ENCODE measurements at places on chromosomes 5 and 9.

DNA sequence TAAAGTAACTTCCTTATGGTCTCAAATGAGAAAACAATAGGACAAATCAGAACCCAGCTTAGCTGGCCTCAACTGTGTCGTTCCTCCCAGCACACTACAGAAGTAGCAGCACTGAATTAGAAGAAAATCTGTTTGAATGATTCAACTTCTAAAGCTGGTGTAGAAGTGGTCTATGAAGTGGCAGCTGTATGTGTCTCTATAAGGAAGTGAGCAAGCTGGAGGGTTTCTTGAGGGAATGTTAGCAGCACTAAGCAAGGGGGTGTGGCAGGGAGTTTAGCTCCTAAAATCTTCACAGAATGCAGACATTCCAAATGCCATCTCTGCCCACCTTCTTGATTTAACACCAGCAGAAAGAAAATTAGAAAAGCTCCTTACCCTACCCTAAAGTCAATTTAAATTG lies 4.1 kb downstream of the KLF9 start:
- DNase-seq, result no peak

- DNase-seq, result no peak
Observed at GRCh38 chr9:3191715-3192114, 334.1 kb downstream of the RFX3 start.

- DNase-seq, result no peak
Observed at GRCh38 chr5:175235251-175235960, 208.6 kb downstream of the DRD1 start.

GRCh38 chr5:156271569-156271968 lies 55.4 kb upstream of the SGCD start:
- no peak for DNase-seq

GRCh38 chr5:172533399-172534228 lies 79.3 kb upstream of the SH3PXD2B start:
- DNase-seq, result no peak

DNA sequence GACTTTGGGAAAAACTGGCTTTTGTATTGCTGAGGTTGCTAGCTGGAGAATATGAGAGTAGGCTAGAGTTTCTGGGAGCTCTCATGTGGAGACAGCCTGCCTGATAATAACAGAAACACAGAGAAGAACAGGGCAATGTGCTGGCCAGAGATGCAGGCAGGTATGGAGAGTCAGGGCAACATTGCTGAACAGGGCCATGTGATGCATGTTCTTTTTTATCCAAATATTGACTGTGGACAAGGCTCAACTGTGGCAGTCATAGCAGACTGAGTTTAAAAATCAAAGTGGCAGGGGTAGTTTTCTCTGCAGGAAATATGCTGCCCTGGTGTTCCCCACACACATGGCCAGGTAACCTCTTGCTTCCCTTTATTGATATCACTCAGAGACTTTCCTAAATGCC lies 381.1 kb downstream of the RASEF start:
- DNase-seq, result no peak

GRCh38 chr9:109468927-109469326 lies 29.2 kb downstream of the PTPN3 start:
- no peak for DNase-seq

DNA sequence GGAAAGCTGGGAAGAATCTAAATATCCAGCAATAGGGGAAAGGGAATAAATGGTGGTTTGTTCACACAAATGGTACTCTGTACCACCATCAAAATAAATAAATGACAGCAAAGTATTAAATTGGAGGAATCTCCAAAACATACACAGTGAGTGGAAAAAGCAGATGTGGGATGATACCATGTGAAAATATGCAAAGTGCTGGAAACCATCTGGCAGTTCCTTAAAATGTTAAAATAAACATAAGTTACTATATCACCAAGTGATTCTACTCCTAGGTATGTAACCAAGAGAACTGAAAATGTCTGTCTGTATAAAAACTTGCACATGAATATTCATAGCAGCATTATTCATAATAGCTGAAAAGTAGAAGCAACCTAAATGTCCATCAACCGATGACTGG lies 41.9 kb upstream of the TEX48 start:
- DNase-seq, result no peak

- DNase-seq, result no peak
Observed at GRCh38 chr5:83787631-83788030, 67.0 kb upstream of the HAPLN1 start.

DNA sequence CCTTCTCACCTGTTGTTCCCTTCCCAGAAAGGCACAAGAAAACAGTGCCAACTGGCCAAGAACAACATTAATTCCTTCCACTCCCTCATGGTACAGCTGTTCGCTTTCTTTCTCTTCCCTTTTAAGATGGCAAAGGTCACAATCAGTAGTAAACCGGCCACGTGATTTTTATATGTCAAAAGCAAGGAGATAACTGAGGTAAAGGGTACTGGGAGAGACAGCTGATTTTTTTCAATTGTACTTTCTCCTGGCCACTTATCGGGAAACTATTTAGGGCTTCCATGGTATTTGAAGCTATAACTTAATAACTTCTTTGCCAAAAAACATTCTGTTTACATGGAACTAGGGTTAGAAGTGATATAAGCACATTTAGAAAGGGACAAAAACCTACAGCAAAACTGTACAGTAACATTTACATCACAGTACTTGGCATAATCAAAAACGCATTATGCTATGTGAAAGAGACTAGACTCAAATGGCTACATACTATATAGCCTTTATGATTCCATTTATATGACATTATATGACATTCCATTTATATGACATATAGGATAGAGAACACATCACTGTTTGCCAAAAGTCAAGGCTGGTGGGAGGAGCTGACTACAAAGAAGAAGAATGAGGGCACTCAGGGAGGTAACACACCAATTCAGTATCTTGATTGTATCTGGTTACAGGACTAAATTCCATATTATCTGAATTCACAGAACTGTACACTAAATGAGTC lies 24.8 kb downstream of the PLPP1 start:
- no peak for DNase-seq

DNA sequence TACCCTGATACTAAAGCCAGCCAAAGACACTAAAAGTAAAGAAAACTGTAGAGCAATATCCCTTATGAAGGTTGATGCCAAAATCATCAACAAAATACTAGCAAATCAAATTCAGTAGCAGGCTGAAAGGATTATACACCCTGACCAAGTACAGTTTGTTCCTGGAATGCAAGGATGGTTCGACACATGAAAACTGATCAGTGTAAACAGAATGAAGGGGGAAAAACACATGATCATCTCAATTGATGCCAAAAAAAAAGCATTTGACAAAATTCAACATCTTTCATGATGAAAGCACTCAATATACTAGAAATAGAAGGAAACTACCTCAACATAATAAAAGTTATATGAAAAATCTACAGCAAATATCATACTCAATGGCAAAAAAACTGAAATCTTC lies 43.5 kb upstream of the LRRC14B start:
- DNase-seq, result no peak

- DNase-seq, result no peak
Observed at GRCh38 chr5:91365498-91365897, 17.6 kb downstream of the ARRDC3 start.

- DNase-seq, result no peak
Observed at GRCh38 chr9:113602126-113603047, 138.9 kb downstream of the RGS3 start.

GRCh38 chr5:174585472-174585871 lies 138.9 kb upstream of the MSX2 start:
- no peak for DNase-seq

- DNase-seq, result no peak
Observed at GRCh38 chr5:106418196-106418595, 1252.5 kb downstream of the EFNA5 start.

DNA sequence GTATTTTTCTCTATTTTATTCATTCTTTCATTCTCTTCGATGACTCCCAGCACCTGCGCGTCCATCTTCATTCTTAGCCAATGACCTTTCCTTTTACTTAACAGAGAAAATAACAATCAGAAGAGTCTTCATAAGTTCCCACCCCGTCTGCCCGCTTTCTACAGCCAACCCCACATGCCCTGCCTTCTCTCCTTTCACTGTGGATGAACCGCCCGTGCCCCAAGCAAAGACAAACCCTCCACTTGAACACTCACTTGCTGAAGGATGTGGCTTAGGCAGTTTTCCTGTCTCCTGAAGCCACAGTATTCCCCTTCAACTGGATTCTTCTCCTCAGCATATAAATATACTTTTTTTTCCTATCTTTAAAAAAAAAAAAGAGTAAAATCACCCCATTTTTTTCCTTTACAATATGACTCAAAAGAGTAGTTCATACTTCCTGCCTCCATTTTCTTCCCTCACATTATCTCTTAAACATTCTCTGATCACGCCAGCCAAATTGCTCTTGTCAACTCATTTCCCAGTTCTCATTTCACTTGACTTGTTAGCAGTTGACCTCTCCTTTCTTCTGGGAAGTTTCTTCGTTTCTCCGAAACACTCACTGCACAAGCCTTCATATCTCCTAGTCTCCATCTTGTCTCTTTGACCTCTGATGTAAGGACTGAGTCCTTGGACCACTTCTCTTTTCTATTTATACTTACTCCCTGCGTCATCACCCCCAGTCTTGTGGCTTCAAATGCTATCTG lies 11.1 kb downstream of the NIPSNAP3B start:
- no peak for DNase-seq

All from activated T-cell treated with anti-CD3 and anti-CD28 coated beads, Interleukin-2, amount 50 U/mL, for 1 hour (primary cell).